ENCODE measurements at places on chromosomes 11 and 22.

DNA sequence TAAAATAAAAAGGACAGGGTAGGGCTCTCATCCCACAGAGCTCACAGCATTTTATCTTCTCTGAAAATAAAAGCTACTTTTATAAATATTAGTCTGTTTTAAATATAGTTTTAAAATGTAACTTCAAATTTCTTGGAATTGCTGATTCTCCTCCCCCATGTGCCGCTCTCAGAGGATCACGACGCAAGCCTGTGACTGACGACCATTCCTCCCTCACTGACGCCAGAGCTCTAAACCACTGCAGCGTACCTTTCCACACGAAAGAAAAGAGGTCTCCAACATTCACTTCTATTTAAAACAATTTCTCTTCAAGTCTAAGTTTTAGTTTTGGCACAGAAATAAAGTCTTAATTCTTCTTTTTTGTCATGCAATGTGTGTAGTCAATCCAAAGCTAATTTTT is 9.3 kb downstream of the TOLLIP start:
- DNase-seq: no peak

DNA sequence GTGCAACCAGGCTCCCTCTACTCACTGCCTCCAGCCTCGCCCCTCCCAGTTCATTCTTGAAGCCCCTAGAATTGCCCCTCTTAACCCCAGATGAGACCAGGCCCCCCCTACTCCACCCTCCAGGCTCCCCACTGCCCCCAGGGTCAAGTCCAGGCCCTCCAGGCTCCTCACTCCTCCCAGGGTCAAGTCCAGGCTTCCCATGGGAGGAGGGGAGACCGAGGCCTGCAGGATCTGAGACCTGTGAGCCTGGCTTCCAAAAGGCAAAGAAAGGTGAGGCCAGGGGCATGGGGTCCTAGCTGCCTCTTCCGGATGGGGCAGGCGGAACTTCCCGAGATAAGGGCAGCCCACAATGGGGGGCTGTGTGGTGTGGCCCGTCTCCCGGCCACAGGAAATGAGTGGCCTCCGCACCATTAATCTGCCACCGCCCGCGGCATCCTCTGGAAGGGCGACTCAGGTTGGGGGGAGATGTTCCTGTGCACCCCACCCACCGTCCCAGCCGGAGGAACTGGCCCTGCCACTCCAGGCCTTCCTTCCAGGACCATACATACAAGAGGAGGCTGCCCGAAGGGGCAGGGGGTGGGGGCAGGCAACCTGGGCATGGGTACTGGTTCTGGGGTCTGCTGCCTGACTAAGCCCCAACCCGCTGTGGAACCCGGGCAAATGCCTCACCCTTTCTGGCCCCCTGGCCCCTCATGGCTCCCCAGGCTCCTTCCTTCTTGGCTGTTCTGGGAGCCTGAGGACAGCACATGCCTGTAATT is 35.1 kb upstream of the WNT11 start:
- no peak for DNase-seq

DNA sequence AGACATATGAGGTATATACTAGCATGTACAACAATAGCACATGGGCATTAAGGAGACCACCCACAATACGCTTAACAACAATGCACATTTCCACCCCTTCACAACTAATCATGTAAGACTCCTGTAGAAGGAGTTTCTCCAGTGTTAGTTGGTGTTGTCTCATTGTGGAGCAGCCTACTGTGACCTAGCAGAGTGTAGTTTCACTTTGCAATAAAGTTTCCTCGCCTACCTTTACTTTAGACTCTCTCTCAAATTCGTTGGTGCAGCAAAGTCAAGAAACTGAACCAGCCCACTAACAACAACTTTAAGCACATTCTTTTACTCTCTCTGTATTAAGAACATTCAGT is 863.6 kb downstream of the FAM181B start:
- DNase-seq: no peak

DNA sequence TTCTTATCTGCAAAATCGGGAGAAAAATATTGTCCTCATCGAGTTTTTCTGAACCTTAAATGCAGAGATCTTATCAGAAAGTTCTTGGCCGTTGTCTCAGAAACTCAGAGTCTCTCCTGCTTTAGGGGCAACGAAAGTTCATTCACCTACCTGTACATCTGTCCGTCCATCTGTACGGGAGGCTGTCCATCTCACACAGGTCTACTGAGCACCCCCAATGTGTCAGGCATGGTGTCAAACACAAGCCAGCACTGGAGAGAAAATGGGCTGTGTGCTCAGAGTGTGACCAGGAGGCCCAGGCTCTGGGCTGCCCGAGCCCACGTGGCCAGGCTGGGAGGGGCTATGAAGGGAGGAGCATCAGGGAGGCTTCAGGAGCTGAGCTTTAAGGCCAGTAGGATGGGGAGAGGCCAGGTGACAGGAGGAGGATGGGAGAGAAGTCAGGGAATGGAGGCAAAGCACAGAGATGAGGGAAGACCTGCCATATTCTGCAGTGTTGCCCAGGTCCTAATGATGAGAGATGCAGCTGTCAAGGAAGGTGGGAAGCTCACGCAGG is 62.4 kb upstream of the MYEOV start:
- DNase-seq: no peak

GRCh38 chr11:67099831-67100324 is 19.2 kb upstream of the KDM2A start:
- no peak for DNase-seq

GRCh38 chr11:33507967-33508366 is 192.7 kb downstream of the C11orf91 start:
- DNase-seq: no peak

- DNase-seq: peak; percentile 84
These were observed at the start of gene FAM89B for GRCh38 chr11:65572356-65573051. TSS of gene FAM89B (plus strand) at chr11:65572538. CDS start at chr11:65572670, 132 bp downstream.

- no peak for DNase-seq
These were observed 33.4 kb upstream of the GLYATL1 start for GRCh38 chr11:58905721-58906547.

- no peak for DNase-seq
These were observed 24.7 kb downstream of the PLEKHA7 start for GRCh38 chr11:16989554-16989953.

DNA sequence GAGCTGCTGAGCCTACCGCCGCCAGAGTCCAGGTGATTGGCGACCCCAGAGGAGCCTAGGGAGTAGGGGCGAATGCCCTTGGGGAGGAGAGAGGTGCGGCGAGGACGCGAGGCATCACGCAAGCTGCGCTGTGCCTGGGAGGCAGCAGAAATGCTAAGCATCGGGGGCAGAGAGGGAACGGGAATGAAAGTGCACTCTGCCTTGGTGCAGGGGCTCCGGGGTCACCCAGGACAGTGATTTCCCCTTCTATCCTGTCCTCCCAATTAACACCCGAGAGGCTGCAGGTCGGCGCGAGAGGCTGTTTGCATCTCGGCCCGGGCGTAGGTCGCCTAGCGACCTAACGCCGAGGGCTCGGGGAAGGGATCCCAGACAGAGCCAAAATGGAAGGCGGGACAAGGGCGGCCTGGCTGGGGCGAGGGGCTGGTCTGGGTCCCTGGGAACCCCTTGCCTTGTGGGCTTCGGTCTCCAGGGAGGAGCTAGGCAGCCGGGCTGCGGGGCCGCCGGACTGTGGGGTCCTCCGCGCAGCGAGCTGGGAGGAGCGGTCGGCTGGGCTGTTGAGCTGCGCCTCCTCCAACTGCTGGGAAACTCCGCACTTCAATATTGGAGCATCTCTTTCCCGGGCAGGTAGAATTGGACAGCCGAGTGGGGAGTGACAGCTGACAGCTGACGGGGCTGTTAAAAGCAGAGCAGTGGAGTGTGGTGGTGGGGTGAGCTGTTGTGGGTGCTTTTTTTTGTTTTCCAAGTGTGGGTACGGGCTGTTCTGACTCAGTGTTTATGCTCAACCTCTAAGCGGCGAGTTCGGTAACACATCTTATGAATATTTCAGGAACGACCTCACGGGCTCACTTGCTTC is 657 bp downstream of the ELMOD1 start:
- peak; percentile 13 for DNase-seq

DNA sequence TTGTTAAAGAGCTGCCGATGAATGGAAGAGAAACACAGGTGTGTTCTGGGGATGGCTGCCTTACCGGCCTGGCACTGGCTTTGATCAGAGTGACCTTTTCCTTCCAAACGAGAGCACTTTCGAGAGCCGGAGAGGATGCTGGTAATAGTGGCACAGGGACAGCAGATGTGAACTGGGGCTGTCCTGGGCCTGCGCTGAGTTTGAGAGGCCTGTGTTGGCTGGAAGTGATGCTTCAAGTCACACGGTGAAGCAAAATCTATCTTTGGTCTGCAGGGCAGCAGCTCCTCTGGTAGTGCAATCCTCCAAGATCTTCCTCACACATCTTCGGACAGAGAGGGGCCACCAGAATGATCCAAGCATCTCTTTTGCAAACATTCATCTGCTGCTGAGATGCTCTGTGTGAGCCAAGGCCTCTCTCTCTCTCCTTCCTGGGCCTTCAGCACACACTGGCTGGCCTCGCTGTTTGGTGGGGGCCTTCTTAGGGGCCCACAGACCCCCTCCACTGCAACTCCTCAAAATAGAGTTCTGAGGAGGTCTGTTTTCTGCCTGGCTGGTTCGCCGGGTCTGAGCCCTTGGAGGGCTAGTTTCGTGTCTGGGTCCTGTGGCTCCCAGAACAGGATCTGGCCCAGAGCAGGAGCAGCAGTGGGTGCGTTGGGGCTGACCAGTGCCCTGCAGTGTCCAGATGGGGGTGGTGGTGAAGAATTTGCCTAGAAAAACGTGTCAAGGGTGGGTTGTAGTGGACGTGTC is 6.4 kb downstream of the MPPED1 start:
- no peak for DNase-seq

All from activated T-cell treated with anti-CD3 and anti-CD28 coated beads for 48 hours (primary cell).